ENCODE measurements at places on chromosomes 11 and 22.

GRCh38 chr11:75558939-75559843 is 2.9 kb upstream of the SERPINH1 start:
- no peak for DNase-seq

DNA sequence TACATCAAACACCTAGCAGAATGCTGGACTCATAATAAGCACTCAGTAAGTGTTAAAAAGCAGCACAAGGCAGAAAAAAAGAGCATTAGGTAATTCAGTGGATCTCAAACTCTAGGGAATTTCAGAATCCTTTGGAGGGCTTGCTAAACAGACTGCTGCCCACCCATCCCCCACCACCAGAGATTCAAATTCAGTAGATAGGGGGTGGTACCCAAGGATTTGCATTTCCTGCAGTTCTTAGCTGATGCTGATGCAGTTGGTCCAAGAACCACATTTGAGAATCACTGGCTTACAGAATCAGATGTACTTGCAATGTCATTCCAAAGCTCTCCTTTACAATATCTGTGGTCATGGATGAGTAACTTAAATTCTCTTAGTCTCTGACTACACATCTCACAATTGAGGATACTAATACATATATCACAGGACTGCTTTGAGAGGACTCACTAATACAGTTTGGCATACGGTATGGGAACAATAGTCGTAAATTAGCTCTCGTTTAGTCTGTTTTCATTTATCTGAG is 664.5 kb downstream of the KCNA4 start:
- no peak for DNase-seq

- no peak for DNase-seq
Observed at GRCh38 chr11:34270711-34271110, 87.1 kb downstream of the ABTB2 start.

GRCh38 chr11:118956847-118957469 is 860 bp downstream of the UPK2 start:
- DNase-seq = no peak

- DNase-seq = peak; percentile 33
Observed at GRCh38 chr11:63945477-63946163, 6.8 kb downstream of the NAA40 start.

DNA sequence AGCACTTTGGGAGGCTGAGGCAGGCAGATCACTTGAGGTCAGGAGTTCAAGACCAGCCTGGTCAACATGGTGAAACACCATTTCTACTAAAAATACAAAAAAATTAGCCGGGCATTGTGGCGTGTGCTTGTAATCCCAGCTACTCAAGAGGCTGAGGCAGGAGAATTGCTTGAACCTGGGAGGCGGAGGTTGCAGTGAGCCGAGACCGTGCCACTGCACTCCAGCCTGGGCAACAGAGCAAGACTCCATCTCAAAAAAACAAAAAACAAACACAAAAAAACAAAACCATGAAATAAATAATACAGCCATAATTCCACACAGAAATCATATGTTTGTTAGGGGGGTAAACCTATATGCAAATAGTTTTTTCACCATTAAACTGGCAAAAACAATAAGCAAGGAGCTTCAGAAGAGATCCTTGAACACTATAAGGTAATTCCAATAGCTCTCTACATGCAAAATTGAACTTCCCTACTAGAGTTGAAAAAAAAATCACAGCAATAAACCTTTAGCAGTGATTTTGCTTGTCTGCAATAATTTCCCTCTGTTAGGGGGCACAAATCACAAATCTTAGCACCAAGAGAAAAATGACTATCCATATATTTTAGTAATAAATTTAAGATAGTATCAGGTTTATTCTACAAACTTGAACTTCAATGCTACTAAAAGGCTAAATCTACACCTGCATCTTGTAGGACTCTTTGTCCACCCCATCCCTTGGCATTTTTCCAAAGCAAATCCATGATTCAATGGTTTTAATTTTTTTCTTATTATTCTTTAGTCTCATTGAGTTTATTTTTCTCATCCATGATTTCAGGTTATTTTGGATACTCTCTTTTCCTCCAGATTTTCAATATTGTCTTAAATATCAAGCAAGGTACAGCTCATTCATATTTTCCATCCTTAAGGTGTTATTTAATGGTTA is 3.9 kb downstream of the CSTF3 start:
- no peak for DNase-seq

GRCh38 chr11:113567867-113568544 is 92.8 kb upstream of the DRD2 start:
- no peak for DNase-seq

GRCh38 chr22:38423512-38424503 is 31.2 kb downstream of the KCNJ4 start:
- no peak for DNase-seq

- DNase-seq = no peak
Observed at GRCh38 chr22:28232204-28232603, 313.1 kb upstream of the PITPNB start.

DNA sequence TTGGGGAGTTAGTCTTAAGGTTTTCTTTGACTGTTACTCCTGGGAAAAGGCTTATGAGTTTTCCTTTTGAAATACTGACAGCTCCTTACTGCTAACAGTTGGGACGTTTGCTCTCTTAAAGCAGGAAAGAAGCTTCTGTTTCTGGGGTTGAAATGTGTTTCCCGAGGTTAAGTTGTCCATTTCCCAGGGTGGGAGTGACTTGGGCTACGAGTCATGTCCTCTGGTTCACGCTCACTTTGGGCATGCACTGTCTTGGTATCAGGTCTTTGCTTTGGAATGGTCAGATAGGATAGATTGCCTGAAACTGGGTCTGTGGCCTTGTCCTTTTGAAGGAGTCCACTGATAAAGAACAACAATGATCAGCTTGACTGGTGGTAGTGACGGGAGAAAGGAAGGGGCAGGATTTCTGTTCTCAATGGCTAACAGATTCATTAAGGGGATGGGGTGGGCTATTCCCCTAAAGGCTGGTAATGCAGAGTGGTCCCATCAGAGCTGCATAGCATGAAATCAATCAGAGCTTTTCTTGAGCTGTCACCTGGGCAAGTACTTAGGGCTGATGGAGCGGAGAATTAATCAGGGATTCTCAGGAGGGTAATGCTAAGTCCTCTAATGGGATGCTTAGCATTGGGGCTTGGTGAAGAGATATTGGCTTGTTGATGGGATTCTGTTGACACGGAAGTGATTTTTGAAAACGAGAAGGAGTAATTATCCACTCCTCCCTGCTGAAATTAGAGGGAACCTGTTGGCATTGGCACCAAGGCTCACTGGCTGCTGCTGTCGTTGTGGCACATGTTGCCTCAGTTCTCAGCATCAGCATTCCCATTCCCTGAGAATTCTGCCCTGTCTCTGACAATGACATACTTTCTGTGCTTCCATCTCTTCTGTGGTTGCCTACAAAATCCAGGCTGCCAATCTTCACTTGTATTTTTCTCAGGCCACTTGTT is 81.6 kb downstream of the TEAD1 start:
- no peak for DNase-seq

GRCh38 chr11:128733440-128734102 is 39.7 kb downstream of the FLI1 start:
- no peak for DNase-seq

DNA sequence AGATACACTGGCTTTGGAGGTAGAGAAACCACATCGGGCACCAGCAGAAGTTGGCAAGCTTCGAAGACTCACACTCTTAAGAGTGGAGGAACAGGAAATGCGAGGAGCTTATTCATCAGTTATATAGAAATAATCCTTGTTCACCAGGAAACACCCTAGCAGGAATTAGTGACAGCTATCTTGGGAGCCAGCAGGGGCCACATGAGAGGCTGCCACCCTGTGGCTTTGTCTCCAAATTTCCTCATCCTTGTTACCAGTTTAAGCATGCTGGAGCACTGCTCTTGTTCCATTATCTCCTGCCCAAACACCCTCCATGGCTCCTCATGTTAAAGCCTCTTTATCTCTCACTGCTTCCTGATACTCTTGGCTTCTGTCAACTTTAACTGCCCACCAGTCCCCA is 131.0 kb downstream of the PLEKHA7 start:
- no peak for DNase-seq

DNA sequence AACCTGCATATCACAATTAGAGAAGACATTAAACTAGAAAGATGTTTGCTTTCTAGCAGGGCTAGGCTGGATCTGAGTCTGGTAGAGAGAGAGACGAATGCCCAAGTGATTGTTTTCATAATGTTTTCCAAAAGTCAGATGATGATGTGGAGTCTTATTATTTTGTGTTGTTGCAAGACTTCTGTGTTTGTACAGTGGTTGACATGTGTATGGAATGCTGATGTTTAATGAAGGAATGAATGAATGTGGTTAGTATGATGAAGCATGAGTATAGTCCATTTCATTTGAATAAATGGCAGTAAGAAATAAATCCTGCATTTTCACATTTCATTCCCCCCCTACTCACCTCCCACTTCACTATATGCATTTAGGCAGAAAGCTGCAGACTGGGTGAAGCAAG is 69.6 kb downstream of the PPP2R1B start:
- no peak for DNase-seq

All from GM18507 (cell line).